ENCODE measurements at places on chromosomes 4 and X. TPM values are rescaled to one million over a fixed set of nuclear protein-coding genes. Genes with fewer than 3 reads are reported as not detected.

Gene ALPK1
- total RNA-seq = 32.2 TPM

Gene CPLX1
- 0.98 TPM for total RNA-seq

DNA sequence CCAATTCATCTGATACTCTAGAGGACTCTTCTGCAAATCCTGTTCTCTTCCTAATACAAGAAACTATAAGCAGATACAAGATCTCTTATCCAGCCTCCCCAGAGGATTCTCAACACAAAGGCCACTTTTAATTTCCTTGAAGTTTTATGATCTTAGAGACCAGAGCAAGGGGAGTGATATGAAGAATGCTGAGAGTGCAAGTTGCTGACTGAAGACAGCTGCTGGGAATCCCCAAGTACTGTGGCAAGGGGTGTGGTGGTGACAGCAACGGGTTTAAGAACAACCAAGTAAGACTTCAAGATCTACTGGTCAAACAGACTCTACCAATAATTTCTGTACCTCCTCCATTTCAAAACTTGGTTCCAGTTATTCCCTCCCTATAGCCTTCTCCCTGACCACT, 7.0 kb downstream of the AMMECR1 start:
- no peak for DNase-seq

Gene EGF
- total RNA-seq = 0.74 TPM

DNA sequence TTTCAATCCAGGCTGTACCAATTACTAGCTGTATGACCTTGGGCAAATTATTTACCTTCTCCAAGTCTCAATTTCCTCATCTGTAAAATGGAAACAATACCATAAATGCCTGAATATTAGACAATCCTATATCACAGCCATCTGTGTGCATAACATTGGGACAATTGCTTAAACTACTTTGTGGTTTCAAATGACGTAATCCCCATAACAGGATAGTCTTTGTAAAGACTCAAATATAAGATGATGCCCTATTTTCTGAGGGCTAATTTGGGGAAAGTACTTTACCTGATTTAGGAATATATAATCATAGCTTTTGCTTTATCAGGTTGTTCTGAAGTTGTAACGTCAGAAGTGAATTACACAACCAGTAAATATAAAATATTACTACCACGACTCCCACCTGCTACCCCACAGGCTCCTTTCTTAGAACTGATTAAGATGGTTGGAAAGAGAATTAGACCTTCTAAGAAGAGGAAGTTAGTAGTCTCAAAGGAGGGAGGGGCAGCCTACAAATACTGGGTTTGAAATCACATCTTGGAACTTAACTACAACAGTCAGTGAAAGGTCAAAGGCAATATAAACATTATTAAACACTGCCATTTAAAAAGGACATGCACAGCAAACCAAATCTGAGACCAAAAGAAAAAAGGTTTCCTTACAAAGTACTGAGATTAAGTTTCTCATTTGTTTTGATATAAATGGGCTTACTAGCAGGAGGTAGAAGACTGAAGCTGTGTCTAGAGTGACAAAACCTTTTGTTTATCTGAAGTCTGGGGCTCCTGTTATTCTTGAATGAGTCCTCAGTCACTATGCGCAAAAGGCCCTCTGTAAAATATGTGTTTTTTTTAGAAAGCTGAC, 215.0 kb downstream of the SCFD2 start:
- DNase-seq = no peak

- DNase-seq = no peak
These were observed 5.8 kb downstream of the LRPAP1 start for GRCh38 chr4:3526456-3526855.

Gene IL15
- total RNA-seq = 11.5 TPM

DNA sequence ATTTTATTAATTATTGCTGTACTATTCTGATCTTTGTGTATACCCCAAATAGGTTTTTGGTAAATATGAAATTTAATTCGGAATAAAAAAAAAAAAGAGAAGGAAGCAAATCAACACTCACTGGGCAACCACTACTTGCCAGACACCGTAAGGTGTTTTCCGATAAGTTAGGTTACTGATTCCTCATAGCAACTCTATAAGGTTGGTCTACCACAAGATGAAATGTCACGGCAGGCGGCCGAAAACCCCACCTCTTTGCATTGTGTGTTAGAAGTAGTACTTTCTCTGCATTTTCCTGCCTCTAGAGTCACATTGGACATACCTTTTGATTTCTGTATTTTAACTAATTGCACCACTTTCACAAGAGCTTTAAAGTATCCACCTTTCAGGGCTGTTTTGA, 44.5 kb upstream of the RASGEF1B start:
- no peak for DNase-seq

- DNase-seq = no peak
These were observed 6.2 kb downstream of the PPP1R2C start for GRCh38 chrX:42771506-42772335.

DNA sequence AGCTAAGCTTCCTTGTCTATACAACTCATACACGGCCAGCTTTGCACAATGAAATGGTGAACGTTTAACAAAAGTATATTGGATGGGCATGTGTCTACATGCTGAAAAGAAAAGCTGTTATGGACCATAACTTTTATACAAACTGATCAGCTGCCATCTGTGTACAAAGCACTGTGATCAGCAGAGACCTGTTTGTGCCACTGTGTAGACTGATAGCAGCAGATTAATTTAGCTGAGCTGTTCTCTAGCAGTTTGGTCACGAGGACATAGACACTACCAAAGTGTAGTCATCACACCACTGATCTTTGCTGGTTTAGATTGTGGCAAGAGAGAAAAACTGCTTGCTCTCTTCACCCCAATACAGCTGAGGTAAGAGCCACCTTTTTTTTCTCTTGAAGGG, 124.5 kb downstream of the RAPGEF2 start:
- no peak for DNase-seq

DNA sequence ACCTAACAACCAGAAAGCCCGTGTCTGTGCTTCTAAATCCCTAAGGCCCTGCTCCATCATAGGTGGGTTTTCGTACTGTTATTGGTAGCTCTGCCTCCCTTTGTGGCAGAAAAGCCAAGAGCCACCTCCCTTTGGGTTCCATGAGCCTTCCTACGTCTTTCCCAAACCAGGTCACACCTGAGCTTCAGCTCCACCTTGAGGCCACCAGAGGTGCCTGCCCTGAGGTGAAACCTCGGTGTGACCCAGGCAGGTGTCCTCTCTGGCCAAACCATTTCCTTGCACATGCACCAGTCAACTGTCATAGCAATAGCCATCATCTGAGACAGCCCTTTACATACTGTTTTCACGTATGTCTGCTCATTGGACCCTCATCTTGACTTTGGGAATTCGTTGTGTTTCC, 188.0 kb upstream of the RBPJ start:
- no peak for DNase-seq

Gene STK32B
- total RNA-seq = 6.4 TPM

- no peak for DNase-seq
These were observed 89.5 kb downstream of the CBR4 start for GRCh38 chr4:168920441-168921065.

- DNase-seq = no peak
These were observed 189.3 kb downstream of the PTTG2 start for GRCh38 chr4:38149472-38149996.

DNA sequence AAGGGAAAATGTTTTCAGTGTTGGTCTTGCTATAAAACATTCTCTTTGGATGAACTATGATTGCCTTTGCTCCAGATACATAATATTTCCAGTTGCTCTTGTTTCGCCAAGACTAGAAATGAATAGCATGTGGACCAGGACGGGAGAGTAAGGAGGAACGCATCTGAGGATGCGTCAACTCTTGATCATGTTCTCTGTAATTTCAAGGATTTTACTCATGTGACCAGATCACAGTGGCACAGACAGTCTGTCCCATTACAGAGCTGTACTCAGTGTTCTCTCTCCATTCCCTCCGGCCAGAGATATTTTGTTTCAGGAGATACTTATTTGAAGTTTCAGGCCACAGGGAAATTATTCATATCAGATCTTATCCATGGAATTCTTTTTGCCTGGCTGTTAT, 266.6 kb downstream of the MID1IP1 start:
- no peak for DNase-seq

Gene FBXW7
- total RNA-seq = 61.1 TPM

DNA sequence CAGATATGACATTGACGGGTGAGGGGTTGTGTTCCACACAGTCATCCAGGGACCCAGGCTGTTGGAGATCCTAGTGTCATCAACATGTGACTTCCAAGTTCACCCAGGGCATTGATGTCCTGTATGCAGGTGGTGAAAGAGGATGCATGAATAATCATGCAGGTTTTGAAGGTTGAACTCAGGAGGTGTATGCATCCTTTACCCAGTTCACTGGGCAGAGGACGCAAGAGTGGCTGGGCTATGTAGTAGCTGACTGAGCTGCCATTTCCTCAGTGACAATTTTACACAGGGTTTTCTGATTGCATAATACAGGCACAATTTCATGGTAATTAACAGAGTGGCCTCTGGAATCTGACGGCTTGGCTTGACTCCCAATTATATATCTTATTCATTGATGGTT, 323.0 kb downstream of the HS3ST1 start:
- no peak for DNase-seq

DNA sequence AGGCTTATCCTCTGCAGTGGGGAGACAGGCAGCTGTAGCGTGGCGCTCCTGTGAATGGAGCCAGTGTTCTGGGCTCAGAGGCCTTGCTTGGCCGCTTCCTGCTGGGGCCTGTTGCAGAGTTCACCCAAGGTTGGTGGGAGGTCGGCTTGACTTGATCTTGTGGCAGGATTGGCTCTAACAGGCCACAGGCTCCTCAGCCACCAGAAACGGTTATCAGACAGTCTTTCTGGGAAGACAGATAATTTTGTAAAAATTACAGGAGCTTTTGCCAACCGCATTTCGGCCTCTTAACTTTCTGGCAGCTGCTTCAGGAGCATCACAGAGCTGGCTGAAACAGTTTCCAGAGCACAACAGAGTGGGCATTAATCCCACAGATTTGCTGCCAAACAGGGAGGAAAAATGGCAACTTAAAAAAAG, 66.4 kb downstream of the DIPK2B start:
- DNase-seq = no peak

Gene MID1IP1
- total RNA-seq = 48.9 TPM

- no peak for DNase-seq
These were observed 29.1 kb downstream of the SETD7 start for GRCh38 chr4:139526928-139527327.

- no peak for DNase-seq
These were observed 351.6 kb downstream of the PCDH7 start for GRCh38 chr4:31071508-31072486.

GRCh38 chr4:186726426-186727168, 2.9 kb upstream of the FAT1 start:
- DNase-seq = no peak

- no peak for DNase-seq
These were observed 27.1 kb downstream of the SEPSECS start for GRCh38 chr4:25133132-25133531.

Gene SPIN2A
- 2.5 TPM for total RNA-seq

Gene KCTD8
- total RNA-seq = not detected

GRCh38 chrX:18883234-18883960, 100.5 kb downstream of the PHKA2 start:
- DNase-seq = no peak

Gene SSX2B
- total RNA-seq = not detected

Gene GABRQ
- 1.2 TPM for total RNA-seq

- no peak for DNase-seq
These were observed 244.0 kb upstream of the SMIM31 start for GRCh38 chr4:164509951-164510350.

Gene HMGN5
- total RNA-seq = 0.98 TPM

DNA sequence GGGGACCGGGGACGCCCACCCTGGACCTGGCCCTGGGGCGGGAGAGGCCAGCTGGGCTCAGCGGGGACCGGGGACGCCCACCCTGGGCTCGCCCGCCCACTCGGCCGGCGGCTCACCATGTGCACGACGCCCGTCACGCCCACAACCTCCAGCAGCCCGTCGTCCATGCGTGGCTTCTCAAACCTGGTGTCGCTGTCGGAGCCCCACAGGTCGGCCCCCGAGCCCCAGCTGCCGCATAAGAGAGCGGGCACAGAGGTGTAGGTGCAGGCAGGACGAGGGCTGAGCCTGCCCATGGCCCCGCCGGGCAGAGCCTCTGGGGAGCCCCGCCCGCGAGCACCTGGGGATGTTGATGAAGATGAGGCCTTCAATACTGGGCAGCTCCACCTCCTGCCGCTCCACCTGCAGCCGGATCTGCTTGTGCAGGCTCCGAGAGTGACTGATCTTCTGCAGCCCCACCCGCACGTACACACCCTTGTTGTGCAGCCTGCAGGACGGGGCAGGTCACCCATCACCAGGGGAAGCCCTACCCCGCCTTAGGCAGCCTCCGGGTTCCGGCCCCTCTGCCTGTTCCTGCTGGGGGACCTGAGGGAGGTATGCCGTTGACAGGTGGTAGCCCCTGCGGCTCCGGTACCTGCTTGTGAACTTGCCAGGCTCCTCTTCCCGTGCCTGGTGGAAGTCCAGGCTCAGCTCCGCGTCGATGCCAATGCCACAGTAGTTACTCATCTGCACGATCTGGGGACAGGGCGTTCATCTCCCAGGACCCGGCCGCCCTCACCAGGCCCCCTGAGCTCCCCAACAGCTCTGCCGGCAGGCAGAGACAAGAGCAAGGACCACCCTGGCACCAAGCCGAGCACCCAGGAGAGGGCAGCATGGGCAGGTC, 11.8 kb downstream of the DGKQ start:
- DNase-seq = no peak

DNA sequence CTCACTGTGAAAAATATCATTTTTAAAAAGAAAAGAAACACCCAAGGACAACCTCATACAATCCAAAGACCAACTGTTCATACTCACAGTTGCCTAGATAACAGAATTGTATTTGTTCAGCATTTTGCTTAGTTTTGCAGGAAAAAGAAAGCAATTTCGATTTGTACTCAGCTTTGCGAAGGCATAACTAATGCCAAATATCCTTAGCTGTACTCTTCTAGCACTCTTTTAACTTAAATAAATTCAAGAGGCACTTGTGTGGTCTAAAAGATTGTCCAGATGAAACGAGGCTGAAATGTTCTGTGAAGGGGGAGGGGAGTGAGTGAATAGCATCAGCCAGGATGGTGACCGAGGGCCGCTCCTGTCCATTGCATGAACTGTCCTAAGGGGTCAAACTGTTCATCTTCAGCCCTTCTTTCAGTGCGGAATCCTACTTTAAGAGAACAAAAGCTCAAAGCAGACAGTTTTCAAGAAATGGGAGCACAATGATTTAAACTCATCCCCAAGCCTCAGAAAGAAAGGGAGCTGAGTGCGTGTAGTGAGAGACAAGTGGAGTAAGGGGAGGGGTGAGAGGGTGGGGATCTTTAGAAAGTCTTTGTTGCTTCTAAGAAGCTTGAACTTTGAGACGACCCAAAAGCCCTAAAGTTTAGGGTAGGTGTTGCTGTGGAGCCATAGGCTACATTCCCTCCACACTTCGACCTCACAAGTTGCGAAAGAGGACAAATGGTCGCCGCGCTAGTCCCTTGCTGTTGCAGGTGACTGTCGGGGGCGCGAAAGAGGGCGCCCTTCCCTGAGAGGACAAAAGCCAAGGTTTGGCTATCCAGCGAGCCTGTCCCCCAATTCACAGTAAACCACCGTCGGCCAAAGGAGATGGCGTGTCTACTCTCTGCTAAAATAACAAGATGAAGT, 4.0 kb upstream of the NEUROG2 start:
- no peak for DNase-seq

Measured in vagina (tissue), 2 donors.